ENCODE measurements at places on chromosomes 11 and 22.

- no peak for DNase-seq
Observed at GRCh38 chr11:93033093-93033492, 63.6 kb downstream of the MTNR1B start.

DNA sequence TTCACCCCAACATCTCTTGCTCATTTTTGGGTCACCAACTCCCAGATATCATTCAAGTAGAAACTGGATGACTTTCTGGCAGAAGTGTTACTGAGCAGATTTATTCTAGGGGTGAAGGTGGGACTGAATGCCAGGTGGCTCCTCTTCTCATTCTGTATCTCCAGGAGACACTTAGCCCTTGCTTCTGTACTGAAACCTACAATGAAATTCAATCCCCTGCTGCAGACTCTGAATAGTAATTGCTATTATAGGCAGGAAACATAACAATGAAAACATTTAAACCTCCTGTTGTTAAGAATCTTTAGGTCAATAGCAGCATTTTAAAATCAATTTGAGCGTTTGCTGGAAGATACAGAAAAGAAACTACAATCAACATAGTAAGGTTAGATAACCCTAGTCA is 879.4 kb upstream of the TENM4 start:
- no peak for DNase-seq

- DNase-seq = no peak
Observed at GRCh38 chr22:33875316-33875715, 45.0 kb downstream of the LARGE1 start.

DNA sequence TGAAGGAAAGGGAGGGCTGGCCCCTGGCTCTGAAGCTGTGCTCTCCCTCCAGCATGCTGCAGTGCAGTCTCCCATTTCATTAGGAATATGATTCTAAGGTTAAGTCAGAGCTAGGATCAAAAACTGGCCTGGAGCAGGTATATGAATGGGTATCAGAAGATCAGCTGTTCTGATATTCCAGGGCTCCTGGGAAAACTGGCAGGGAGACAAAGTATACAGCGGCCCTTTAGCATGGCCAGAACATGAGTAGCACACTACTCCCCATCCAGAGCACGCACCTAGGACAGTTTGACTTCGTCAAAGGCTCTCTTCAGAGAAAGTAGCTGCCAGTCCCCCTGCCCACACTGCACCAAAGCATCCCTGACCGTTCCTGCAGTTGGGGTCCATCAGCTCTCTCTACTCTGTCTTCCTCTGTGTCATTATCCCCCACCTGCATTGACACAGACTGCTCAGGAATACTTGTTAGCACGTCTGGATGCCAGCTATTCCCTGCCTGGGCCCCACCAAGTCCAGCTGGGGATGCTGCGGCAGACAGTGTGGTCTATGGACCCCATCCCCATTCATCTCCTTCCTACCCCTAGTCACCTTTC is 4.0 kb upstream of the FCHSD2 start:
- DNase-seq = no peak

GRCh38 chr11:47577460-47578041 is 1.2 kb downstream of the KBTBD4 start:
- no peak for DNase-seq

- no peak for DNase-seq
Observed at GRCh38 chr11:8838248-8838647, 72.7 kb upstream of the AKIP1 start.

- DNase-seq = no peak
Observed at GRCh38 chr11:73629907-73630306, 16.5 kb upstream of the PLEKHB1 start.

DNA sequence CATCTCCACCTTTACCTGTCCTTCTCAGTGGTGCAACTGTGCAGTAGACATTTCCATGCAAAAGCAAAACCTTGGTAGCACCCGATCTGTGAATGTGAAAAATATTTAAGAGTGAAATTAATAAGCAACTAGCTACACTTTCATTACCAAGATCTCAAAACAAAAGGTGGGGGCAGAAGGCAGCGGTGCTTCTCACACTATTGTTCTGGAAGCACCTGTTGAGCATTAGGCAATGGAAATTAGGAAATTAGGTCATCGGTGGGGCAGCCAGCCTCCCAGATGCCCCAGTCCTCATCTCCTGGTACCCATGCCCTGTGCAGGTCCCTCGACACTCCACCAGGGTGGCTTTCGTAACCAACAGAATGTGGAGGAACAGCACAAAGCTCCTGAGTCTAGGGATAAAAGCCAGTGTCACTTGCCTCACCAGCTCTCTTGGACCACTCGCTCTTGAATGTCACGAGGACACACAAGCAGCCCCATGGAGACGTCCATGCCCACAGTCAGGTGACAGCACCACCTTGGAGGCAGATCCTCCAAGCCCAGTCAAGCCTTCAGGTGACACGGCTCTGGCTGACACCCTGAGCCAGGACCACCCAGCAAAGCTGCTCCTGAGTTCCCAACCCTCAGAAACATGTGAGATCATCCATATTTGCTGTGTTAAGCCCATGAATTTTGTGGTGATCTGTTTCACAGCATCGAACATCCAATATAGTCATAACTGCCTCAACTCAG is 3.3 kb downstream of the LTO1 start:
- no peak for DNase-seq

GRCh38 chr11:21986361-21986760 is 206.5 kb upstream of the ANO5 start:
- no peak for DNase-seq

- no peak for DNase-seq
Observed at GRCh38 chr22:17944256-17944655, 80.1 kb downstream of the MICAL3 start.

DNA sequence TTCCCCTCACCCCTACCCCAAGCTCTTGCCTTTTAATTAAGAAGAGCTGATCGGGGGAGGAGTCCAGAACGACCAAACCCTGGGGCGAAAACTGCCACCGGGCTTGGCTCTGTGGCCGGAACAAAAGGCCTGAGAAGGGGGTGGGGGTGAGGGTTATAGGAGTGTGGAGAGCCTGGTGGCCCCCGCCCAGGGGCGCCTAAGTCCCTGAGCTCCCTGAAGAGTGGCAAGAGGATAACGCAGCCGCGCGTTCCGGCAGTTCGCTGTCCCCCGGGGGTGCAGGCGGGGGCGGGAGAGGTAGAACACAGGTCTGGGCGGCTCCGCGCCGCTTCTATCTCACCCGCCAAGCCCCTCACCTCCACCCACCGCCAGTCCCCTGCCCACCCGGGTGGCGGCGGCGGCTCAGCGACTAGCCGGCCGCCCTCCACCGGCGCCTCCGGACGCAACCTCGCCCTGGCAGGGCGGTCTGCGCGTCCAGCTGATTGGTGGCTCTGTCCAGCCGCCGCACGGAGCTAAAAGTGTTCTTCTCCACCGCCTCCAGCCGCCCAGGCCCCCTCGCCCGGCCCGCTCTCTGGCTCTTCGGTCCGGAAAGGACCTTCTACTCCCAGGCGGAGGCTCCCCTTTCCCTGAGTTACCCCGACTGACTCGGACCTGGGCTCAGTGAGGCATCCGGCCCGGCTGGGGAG is 18.7 kb upstream of the BDNF start:
- no peak for DNase-seq

GRCh38 chr22:26835929-26836528 is 178.6 kb downstream of the MIAT start:
- no peak for DNase-seq

DNA sequence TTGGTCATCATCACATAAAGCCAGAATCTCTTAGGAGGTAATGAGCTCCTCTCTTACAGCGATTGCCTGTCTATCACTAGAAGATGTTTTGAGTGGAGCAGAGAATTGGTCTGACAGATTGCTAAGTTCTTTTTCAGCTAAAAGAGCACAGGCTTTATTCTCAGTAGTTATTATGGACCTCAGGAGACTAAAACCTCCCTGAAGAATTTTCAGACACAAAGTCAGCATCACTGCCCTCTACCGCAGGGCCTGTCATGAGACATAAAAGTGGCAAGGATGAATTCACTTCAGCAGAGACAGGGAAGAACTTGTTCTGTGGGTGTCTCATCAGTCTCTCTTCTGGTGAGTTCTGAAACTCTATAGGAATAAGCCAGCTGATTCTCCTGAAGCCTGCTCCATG is at the start of gene OR51I2:
TSS of gene OR51I2 (plus strand) at position 301 of the 400 bp plus-strand sequence. CDS start 4,166 bp downstream, outside the sequence.
- DNase-seq = no peak

GRCh38 chr11:95563173-95563572 is 226.4 kb downstream of the FAM76B start:
- DNase-seq = no peak

DNA sequence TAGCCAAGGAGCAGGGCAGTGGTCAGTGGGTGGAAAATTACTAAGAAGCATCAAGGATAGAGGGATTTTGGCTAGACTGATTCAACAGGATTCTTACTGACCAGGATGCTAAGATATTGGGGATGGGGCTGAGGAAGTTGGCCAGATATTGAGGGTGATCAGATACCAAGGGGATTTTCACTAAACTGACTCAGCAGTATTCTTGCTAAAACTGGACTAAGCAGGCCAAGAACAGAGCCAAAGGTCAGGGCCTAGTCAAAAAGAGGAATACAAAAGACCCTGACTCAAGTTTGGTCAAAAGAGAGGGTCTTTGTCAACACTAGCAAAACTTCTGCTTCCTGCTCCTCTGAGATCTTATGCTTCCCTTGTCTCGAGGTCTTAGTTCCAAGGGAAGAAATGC is 38.6 kb upstream of the DEUP1 start:
- no peak for DNase-seq

GRCh38 chr11:78654866-78655265 is 80.2 kb upstream of the NARS2 start:
- no peak for DNase-seq

DNA sequence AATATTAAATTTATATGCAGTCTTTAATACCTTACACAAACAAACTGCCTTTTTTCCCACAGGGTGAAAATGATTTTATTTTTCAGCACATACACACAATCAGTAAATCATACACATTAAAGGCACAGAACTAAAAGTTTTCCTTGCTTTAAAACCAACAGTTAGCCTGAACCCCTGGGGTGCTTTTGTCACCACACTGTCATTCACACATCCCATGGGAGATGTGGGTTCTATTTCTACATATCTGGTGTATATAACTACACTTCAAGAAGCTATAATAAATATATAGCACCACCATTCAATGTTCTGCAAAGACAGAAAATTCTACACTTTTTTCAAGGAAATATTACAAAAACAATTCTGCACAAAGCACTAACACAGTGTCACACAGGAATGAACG is 197.0 kb downstream of the GUCY1A2 start:
- no peak for DNase-seq

DNA sequence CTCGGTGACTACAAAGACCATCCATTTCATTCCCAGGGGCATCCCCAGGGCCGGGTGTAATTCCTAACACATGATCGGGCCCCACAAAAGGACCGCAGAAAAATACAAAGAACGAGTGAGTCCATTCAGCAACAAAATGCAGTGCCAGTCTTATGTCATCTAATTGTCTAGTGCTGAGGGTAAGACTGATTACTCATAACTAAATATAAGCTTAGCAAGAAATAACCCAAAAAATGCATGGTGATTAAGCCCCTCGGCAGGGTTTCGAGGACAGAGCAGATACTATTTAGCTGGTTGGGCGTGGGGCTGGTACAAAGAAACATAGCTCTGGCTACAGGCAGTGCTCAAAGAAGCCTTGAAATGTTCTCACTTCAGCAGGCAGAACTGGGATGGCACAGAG is 1078.9 kb downstream of the OPCML start:
- DNase-seq = no peak

- DNase-seq = no peak
Observed at GRCh38 chr22:48976556-48977535, 850.8 kb downstream of the BRD1 start.

- DNase-seq = no peak
Observed at GRCh38 chr22:43305806-43306205, 37.4 kb downstream of the SCUBE1 start.

DNA sequence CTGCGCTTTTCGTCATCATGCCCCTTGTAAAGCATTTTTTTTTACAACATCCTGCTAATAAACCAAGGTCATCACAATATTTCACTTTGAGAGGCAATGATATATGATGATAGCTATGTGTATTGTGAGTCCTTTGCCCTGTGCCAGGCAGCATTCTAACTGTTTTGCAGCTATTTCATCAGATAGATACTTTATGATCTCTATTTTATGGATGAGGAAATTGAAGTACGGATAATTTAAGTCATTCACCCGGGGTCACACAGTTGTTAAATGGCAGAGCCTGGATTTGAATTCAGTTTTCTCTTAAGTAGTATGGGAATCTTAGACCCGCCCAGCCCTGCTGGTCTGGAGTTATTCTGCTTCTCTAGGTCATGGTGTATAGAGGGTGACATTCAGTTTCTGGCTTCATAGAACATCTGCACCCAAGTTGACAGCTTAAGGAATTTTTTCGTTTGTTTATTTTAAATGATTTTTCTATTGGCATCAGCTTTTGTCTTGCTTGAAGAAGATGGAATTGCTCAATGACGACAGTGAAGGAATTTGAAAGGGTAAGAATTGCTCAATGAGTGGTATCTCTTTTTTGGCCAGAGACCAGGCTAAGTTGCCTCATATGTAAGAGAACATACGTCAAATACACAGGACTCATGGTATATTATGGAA is 926 bp downstream of the PRR5L start:
- no peak for DNase-seq

DNA sequence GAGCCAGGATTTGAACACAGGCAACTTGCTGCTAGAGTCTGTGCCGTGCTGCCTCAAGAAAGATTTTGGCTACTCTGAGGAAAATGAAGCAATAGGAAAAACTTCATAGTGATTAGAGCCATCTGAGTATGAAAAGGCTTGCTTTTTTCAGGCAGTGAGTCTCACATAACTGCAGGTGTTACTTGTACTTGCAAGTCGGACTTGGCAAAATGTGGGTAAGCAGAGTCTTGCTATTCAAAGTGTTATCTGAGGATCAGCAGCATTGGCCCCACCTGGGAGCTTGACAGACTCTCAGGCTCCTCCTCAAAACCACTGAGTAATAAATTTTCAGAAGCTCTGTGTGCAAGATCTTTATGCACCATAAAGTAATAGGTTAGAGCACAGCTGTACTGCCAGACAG is 18.1 kb downstream of the RNF141 start:
- DNase-seq = no peak

GRCh38 chr11:74751303-74751702 is 2.7 kb downstream of the RNF169 start:
- no peak for DNase-seq

GRCh38 chr11:73950869-73951710 is at the start of gene DNAJB13:
Gene DNAJB13 (plus strand): TSS chr11:73951026. CDS start chr11:73951070, 44 bp downstream.
- peak; percentile 67 for DNase-seq

DNA sequence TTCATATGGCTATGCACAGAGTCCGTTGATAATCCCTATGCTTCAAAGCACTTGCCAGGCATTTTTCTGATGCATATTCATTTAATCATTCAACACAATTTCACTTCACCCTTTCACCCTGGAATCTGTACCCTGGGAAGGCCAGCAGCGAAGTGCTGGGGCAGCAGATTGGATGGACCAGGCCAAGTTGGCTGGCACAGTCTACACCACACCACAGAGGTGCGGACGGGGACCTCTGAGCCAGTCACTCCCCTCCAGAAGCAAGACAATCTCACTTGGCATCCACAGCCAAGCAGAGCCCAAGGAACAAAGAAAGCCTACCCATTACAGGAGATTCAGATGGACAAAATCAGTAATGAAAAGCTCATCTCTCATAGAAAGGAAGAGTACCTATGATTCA is 130.2 kb downstream of the GALNT18 start:
- DNase-seq = no peak

GRCh38 chr11:26994631-26995095 is 751 bp downstream of the FIBIN start:
- DNase-seq = no peak

GRCh38 chr11:117921456-117921855 is 7.7 kb downstream of the TMPRSS13 start:
- DNase-seq = no peak

All from NCI-H510A (cell line).